Right ventricle myocardium inferior (tissue), 1 donor: ENCODE measurements at places on chromosomes 3 and 15.

- DNase-seq = no peak
These were observed 36.9 kb downstream of the THRB start for GRCh38 chr3:24457719-24458118.

- no peak for DNase-seq
These were observed 545.7 kb downstream of the MCTP2 start for GRCh38 chr15:94777037-94777436.

- no peak for DNase-seq
These were observed 52.8 kb downstream of the RASA2 start for GRCh38 chr3:141539431-141540187.

DNA sequence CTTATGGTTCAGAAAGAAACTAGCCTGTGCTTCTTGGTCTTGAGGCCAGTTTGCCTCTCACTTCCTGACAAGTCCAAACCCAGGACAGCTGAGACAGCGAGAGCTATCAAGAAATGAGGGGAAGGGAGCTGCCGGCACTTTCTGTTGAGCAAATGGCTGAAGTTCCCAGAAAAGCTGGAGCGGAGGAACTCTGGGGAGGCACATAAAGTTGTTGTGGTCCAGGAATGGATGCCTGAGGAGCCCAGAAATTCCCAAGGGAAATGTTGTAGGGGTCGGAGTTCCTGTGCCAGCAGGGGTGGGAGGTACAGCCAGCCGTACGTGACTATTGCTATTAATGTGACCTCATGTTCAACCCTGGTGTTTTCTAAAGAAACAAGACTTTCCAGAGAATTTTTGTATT, 98.8 kb upstream of the TNFAIP8L3 start:
- DNase-seq = no peak

- DNase-seq = no peak
These were observed 24.7 kb upstream of the DYNC1LI1 start for GRCh38 chr3:32595323-32595722.

DNA sequence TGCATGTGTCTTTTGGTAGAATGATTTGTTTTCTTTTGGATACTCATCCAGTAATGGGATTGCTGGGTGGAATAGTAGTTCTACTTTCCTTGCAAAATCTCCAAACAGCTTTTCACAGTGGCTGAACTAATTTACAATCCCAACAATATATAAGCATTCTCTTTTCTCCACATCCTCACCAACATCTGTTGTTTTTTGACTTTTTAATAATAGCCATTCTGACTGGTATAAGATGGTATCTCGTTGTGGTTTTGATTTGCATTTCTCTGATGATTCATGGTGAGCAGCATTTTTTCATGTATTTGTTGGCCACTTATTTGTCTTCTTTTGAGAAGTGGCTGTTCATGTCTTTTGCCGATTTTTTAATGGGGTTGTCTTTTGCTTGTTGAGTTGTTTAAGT, 55.8 kb downstream of the ST8SIA2 start:
- DNase-seq = no peak

DNA sequence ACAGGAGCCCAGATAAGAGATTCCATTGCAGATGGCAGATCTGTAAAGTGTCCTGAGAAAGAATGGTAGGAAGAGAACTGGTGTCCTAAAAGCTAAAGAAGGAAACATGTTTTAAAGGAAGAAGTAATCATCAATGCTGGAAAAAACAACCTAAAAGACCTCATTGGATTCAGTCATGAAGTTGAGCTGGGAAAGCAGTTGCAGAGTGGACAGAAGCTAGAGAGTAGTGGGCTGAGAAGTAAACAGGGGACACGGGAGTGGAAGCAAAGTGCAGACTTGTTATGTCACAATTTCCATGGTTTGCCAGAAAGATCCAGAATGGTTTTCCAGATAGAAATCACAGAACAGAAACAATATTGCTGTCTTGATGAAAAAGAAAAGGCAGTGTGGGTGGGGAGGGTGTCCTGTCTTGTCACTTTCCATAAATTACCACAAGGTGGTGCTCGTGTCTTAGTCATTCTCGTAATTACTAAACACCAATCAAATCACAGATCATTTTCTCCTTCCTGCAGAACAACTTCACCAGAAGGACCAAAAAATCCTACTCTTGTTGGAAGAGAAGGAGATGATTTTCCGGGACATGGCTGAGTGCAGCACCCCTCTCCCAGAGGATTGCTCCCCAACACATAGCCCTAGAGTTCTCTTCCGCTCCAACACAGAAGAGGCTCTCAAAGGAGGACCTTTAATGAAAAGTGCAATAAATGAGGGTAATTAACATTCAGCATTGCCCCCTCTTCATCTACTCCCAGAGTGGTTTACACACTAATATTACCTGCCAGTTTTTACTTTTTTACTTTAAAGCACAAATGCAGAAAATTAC, 64.5 kb downstream of the KLHL25 start:
- DNase-seq = no peak

GRCh38 chr3:27532426-27533260, 48.5 kb upstream of the SLC4A7 start:
- DNase-seq = no peak

- DNase-seq = no peak
These were observed 119.9 kb upstream of the MELTF start for GRCh38 chr3:197149528-197149927.

- DNase-seq = peak; percentile 53
These were observed 184.8 kb upstream of the CHL1 start for GRCh38 chr3:11734-12133.

- peak; percentile 77 for DNase-seq
These were observed 7.0 kb upstream of the BMF start for GRCh38 chr15:40115670-40116093.

GRCh38 chr3:143244516-143245063, 125.0 kb downstream of the CHST2 start:
- DNase-seq = no peak

DNA sequence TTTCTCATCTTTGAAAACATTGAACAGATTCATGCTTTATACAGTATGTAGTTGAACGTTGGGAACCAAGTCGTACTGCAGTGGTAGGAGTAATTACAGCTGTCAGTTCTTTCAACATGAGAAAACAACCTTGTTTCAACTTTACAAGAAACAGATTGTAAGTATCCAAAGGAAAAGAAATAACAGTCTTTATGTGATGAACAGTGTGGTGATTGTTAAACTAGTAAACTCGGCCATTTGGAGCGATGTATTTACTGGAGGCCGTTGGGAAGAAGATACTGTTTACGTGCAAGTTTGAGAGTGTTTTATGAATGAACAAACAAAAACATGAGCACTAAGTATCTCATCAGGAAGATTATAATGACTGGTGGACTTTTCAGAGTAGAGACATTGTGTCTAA, 48.4 kb downstream of the EPHA3 start:
- no peak for DNase-seq

DNA sequence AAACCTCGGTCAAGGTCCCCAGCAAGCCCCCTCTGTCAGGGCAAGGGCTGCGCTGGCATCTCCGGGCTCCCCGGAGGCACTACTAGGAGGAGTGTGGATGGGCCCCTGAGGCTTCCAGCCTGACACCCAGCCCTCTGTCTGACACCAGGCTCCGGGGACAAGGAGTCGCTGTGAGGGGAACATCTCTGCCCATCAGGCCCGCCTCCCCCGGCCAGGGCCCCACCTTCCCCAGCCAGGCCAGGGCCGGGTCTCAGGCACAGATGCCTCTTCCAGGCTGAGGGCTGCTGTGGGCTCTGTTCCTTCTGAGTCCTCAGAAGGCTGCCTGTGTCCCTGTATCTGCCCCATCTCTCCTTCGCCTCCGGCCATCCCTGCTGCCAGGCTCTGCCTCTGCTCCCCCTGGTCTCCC, 15.8 kb downstream of the CSPG4 start:
- DNase-seq = no peak

DNA sequence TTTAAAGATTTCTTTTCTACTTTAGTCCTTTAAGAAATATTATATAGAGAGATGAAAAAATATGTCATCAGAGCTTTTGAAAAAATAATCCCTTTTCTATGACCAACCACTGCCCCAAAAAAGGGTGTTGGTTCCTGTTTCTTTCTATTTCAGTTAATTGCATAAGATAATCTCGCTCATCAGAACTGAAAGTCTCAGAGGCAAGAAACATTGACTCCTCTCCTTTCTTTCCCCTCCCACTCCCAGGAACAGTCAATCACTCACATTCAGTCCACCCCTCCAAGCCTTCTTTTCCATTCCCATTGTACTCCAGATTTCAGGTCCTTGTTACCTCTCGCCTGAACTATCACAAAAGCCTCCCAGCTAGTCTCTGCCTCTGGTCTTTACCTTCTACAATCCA, 153.7 kb upstream of the ABI3BP start:
- DNase-seq = no peak

- no peak for DNase-seq
These were observed 65.1 kb upstream of the CBLB start for GRCh38 chr3:105933871-105934270.

DNA sequence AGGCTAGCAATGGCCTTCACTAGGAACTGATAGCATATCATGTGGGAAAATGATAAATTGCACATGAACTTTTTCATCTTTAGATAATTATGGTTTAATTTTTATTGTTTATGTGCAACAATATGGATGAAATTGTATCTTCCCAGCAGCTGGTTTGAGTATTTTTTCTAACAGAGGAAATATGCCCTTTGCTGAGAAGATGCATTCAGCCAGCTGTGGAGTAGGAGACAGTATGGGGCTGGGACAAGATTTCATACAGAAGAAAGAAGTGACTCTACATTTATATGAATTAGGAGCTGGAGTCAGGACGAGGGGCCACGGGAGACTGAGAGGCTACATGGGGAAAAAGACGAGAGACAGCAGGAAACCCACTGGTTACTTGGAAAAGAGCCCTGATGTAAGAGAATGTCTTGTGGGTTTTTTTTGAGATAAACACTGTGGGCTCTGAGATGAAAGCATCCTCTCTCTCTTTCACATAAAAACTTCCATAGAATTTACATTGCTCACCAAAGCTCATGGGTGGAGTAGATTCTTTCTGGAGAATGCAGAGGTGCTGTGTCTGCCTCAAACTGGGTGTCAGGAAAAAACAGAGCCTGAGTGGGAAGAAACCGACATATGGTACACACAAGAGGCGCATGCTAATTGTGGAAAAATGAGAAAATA, 115.2 kb upstream of the PDZRN3 start:
- no peak for DNase-seq

DNA sequence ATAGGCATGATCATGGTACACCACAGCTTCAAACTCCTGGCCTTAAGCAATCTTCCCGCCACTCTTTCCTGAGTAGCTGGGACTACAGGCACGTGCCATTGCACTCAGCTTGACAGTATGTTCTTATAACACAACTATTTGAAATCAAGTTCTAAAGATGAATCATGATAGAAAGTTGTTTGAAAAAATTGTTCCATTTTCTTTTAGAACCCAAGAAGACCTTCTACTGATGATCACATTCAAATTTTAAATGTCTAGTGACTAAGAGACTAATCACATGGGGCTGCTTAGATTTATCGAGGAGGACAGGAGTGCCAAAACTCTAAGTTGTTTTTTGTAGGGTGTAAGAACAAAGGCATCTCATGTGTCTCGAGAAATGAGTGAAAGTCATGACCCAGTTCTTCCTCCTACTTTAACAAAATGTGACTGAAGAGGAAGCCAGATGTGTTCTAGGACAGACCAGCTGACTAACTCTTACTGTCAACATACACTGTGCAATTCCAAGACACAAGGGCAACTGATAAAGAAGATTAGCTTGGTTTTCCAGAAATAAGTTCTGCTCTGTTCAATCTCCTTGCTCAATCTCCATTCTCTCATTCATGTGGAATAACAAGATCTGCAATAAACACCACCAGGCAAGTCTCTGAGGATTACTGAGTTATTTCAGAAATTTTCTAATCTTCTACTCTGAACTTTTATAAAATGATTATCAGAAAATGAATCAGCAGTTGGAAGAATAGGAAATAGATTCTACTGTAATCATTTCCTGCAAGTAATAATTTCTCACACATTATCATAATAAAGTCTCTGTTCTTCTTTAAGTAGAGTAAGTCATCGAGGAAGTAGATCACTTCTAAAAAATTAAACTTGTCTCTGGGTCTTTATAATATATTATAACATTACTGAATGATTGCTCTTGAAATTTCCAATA, 122.6 kb upstream of the CCNL1 start:
- no peak for DNase-seq

GRCh38 chr15:89860431-89860830, 33.4 kb downstream of the AP3S2 start:
- DNase-seq = no peak

- DNase-seq = no peak
These were observed 138.9 kb upstream of the SGO1 start for GRCh38 chr3:20324664-20325478.

GRCh38 chr15:70248116-70249025, 150.7 kb upstream of the TLE3 start:
- DNase-seq = no peak

GRCh38 chr15:94485148-94485719, 253.9 kb downstream of the MCTP2 start:
- no peak for DNase-seq

GRCh38 chr3:152309535-152310307, 41.0 kb downstream of the MBNL1 start:
- no peak for DNase-seq

GRCh38 chr3:45760878-45761711, 35.2 kb downstream of the SLC6A20 start:
- no peak for DNase-seq

GRCh38 chr15:84856731-84857417, 27.6 kb upstream of the SLC28A1 start:
- no peak for DNase-seq

GRCh38 chr3:126287536-126288241, 69.5 kb downstream of the KLF15 start:
- peak; percentile 81 for DNase-seq

GRCh38 chr3:64049136-64049535, 25.8 kb upstream of the PSMD6 start:
- no peak for DNase-seq

- DNase-seq = no peak
These were observed 21.4 kb downstream of the MB21D2 start for GRCh38 chr3:192896208-192896607.

DNA sequence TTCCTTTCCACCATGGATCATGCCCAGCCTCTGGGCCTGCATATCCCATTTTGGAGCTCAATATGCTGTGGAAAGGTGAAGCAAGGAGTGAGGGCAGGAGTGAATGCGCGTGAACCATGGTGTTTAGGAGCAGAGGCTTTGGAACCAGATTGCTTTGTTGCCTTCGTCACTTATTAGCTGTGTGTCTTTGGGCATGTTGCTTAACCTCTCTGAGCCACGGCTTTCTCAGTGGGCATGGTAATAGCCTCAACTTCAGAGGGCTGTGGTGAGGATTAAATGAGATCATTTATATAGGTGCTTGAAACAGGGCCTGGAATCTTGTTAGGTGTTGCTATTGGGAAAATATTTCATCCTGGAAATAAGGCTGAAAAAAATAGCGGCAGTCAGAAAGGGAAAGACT, 129.7 kb downstream of the WNT7A start:
- peak; percentile 13 for DNase-seq

DNA sequence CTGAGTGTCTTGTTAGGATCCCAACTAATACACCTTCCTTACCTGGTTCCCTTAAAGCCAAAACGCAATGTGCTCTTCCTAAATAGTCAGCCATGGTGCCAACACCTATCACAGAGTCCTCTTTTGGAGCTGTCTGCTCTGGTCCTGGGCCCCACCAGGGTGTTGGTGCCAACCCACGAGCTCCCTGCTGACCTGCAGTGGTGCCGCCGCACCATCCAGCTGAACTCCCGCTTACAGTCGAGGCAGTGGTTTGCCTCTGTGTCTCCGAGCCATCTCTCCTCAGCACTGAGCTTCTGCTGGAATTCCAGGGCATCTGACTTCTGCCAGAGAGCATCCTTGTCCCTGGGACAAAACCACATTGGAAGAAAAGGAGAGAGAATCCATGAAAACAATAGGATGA, 15.9 kb downstream of the CXCR6 start:
- DNase-seq = no peak

- DNase-seq = no peak
These were observed 449.3 kb downstream of the TAFA4 start for GRCh38 chr3:68483041-68483440.

- no peak for DNase-seq
These were observed 63.8 kb downstream of the AKAP13 start for GRCh38 chr15:85444122-85444745.
